ENCODE measurements at places on chromosomes 1 and 21. TPM values are rescaled to one million over a fixed set of nuclear protein-coding genes. Genes with fewer than 3 reads are reported as not detected.

The SPRR2F gene
- not detected for polyA plus RNA-seq

The FAM72B gene
- 1.1 TPM for polyA plus RNA-seq

The HTR6 gene
- polyA plus RNA-seq = not detected

The TPR gene
- polyA plus RNA-seq = 64.2 TPM

The GPR89A gene
- 14.8 TPM for polyA plus RNA-seq

The CENPS gene
- 12.3 TPM for polyA plus RNA-seq

The TTC22 gene
- polyA plus RNA-seq = 3.6 TPM

The MNDA gene
- polyA plus RNA-seq = 25.4 TPM

The SPATA45 gene
- 0.80 TPM for polyA plus RNA-seq

The FCRL2 gene
- polyA plus RNA-seq = 52.3 TPM
